ENCODE measurements at places on chromosomes 12 and 14. TPM values are rescaled to one million over a fixed set of nuclear protein-coding genes. Genes with fewer than 3 reads are reported as not detected.

Gene KRT8
- 1,417 TPM for total RNA-seq

Gene NDRG2
- 16.0 TPM for total RNA-seq

Gene BICDL1
- total RNA-seq = 7.0 TPM

Gene PLEK2
- 35.5 TPM for total RNA-seq

Gene EGLN3
- total RNA-seq = 7.0 TPM

DNA sequence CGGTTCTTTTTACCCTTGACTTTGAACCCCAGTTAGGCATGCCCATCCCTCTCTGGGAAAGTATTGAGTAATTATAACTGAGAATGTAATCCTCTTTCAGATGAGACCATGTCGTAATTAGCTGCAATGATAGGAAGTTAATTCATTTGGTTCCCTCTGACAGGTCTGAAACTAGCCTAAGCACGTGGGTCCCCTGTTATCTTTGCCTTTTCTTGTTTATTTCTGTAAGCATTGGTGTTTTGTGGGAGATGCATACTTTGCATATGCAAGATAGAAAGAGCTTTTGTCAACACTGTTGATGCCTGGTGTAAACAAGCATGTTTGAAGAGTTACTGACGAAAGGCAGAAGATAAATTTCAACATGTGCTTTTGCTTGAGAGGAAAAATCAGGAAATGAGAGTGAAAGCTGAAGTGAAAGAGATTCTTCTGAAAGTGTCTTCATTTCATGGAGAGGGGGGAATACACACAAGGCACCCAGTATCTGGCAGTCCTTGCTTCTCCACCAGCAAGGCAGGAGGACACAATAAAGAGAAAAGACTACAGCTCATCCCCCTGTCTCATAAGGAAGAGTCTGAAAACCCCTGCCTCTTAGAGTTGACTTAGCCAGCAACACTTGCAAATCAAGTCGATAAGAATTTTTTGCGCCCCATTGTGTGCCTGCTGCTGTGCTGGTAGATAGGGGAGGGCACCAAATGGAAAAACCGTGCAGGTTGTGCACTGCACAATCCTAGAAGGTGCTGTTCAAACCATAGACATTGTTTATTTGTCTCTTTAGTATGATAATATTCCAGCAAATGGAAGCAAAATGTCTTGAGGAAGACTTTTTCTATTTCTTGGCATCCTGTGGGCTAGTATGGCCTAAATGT, 77.8 kb downstream of the SLC24A4 start:
- DNase-seq = no peak

DNA sequence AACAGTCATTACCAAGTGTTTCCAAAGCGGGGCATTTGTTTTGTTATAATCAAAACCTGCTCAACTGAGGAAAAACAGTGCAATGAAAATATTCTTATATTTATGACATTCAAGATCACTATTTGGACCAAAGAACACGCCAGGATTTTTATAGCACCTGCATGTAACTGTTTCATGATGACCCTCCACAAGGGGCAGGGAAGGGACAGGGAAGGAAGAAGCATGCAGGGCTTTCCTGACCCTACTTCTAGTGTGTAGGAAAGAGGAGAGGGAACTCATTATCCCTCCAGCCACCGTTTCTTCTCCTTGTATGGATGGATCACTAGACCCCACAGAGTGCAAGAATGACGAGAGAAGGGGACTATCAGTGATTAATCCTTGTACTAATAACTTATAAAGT, 49.4 kb downstream of the SPPL3 start:
- DNase-seq = no peak

DNA sequence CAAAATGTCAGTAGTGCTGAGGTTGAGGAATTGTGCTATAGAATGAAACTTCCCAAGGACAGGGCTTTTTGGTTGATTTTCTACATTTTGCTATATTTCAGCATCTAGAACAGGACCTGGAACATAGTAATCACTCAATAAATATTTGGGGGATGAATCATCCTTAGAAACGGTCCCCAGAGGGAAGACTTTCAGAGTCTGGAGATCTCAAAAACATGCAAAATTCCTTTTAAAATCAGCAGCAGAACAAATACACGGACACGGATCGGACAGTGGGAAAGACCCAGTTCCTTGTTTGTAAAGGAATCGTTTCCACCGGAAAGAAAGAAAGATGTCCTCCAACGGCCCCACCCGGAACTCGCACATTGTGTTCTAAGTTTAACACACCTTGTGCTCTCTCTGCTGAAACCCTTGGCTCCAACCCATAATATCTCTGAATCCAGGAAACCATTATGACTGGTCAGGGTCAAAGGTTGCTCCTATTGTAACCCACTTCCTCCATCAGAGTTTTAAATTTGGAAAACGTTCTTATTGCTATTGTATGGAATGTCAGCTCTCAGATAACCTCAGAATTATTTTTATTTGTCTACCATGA, 617.2 kb downstream of the MED13L start:
- DNase-seq = no peak

GRCh38 chr12:65853489-65854157, 29.3 kb downstream of the HMGA2 start:
- DNase-seq = no peak

DNA sequence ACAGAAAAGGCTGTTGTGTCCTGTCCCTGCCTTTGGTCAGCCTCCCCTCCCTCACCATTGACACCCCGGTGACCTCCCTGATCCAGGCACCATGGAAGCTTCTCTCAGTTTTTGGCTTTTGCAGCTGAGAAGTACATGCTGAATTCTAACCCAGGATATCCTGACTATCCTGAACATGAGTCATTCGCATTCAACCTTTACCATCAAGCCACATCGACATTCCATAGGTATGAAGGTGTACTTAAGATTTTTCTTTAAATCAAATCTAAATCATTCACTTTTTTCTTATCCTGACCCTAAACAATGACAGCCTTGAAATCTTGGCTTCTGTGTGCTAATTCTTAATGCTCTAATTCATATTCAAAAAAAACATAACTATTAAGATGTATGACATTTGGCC, 8.7 kb upstream of the KRT78 start:
- DNase-seq = no peak

DNA sequence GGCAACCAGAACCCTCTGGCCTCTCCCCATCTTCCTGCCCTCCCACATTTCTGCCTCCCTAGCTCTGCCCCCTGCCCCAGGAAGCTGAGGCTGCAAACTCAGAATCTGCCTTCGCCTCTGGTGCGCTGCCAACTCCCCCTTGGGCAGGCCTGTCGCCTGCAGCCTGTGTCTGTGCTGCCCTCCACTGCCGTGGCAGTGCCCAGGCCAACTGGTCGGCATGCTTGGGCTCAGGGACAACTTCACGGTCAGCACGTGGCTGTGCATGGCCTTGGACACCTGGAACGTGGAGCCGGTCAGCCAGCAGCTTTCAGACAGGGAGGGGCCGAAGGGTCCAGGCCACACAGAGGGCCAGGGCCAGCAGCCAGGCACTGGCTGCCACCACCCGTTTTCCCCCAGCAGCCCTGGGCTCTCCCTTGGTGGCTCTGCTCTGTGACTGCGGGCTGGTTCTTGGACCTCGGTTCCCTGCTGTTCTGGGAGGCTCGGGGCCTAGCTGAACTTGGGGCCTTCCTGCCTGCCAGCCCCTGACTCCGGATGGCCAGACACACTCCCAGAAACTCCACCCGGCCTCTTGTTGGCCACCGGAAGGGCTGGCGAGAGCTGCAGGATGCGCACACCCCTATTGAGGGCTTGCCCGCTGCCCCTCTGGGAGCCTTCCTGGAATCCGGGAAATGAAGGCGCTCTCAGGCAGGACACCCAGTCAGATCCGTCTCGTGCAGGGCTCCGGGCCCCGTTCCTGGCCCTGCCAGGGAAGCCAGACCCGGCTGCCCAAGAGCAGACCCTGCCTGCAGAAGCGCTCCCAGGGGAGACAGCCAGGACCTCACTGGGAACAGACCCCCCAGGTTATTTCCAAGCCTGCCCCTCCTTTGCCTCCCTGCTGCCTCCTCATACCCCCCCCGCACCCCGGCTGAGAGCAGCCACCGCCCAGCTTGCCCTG, 34.2 kb upstream of the PPP1R13B start:
- DNase-seq = no peak

DNA sequence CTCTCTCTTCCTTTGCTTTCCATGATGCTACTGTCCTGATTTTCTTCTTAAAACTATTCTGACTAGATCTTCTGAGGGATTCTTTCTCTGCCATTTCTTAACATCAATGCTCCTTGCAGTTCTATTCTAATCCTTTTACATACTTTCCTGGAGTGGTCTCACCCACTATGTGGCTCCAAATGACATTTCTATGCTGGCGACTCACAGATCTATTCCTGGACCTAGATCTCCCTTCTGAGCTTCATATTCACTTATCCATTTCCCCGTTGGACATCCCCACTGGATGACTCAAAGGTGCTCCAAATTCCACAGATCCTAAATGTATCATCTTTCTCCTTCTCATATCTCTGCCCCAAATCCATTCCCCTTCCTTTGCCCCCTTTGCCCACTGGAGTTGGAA, 4.1 kb downstream of the TEP1 start:
- no peak for DNase-seq

DNA sequence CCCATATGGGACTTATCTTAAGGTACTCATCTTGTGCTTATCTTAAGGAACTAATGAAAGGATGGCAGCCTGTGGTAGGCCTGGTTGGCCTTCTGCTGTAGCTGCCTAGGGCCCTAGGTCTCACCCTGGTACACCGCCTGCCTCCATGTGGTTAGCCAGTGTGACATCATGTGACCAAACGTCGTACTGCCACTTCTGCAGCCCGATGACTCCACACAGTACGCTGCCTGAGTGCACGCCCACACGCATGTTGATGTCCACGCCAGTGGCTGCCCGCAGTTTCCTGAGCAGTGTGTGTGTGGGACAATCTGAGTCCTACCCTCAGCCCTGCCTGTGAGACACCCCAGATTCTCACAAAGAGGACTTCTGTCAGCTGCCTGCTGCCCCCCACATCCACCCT, 5.1 kb downstream of the ADCY4 start:
- no peak for DNase-seq

Data from epithelial cell of proximal tubule (primary cell).